Vagina (tissue), 2 donors: ENCODE measurements at places on chromosomes 13 and 19.

DNA sequence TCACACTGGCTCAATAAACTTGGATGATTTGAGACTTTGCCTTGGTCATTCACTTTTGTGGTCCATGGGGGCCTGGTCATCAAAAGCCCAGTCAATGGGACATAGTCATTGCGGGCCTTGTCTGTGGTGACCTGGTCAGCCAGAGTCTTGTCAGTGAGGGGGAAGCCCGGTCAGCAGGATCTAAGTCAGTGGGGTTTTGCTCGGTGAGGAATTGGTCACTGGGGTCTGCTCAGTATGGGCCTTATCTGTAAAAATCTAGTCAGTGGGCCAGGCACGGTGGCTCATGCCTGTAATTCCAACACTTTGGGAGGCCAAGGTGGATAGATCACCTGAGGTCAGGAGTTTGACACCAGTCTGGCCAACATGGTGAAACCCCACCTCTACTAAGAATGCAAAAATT, 63.7 kb upstream of the TPM4 start:
- no peak for DNase-seq

DNA sequence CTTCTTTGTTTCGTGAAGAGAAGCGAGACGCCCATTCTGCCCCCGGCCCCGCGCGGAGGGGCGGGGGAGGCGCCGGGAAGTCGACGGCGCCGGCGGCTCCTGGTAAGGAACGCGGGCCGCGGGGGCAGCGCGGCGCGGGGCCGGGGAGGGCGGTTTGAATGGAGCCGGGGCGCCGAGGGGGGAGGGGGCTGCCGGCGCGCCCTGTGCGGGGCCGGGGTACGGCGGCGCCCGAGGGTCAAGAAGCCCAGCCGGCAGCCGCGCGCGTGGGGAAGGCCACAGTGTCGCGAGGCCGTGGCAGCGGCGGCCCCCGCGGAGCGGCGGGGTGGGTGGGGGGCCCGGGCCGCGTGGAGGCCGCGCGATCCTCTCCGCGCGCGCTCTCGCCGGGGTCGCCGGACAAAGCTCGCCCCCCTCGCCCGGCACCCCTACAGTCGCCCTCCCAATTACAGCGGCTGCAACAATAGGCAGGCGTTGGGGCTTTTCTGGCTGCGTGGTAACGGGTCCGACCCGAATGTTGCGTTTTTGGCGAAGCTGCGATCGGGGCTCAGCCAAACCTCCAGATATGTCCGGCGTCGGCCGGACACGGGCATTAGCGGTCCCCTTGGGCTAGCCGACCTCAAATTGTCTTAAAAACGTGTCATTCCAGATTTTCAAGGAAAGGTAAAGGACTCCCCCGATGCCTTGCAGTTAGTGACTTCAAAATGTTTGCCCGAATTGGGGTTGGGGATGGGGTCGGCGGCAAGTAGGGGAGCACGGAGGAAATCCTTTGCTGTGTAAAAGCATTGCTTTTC, 437 bp downstream of the SMARCA4 start:
- no peak for DNase-seq

GRCh38 chr13:41496420-41497234, 39.3 kb downstream of the RGCC start:
- no peak for DNase-seq

- peak; percentile 93 for DNase-seq
Observed at GRCh38 chr19:53467485-53468262, at the start of gene ZNF813. ZNF813 (plus strand) TSS chr19:53467733; CDS start chr19:53483823, 16,090 bp downstream.

DNA sequence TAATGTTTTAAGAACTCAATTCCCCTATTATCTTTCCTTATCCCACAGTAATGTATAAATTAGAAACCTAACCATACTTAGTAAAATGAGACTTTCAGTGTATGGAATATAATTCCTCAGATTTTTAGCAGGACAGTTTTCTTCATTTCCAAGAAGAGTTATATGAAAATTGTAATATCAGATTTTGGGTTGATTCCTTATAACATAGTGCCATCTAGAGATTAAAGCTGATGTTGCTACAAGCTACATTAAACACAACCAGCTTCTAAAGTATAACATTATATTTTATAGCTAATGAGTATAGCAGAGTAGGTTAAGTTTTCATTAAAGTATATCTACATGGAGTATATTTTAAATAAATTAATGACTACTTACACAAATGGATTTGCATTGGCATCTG, 99.7 kb upstream of the MIR17HG start:
- DNase-seq: no peak

- DNase-seq: no peak
Observed at GRCh38 chr19:29212356-29212647, 649 bp downstream of the UQCRFS1 start.

GRCh38 chr19:3440082-3440481, 40.2 kb downstream of the SMIM24 start:
- no peak for DNase-seq
